ENCODE measurements at places on chromosomes 1 and 21.

DNA sequence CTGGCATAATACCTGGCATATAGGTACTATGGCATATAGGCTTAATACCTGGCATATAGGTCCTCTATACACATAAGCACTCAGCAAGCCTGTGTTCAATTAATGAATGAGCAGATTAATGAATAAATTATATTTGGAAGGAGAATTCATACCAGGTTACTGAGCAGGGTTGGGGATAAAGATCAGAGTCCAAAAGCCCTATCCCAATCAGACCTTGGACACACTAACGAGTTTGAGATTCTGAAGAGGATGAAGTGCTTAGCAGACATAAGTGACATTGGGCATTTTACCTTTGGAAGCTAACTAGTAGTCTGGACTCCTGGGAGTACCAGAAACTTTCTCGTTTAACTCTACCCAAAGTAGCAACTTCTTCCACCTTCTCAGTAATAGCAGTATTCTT is 63.3 kb upstream of the ARHGAP29 start:
- no peak for DNase-seq

GRCh38 chr1:25705699-25706098 is 89.1 kb downstream of the MAN1C1 start:
- DNase-seq = peak; percentile 14

- DNase-seq = peak; percentile 96
Measured at GRCh38 chr21:26170471-26171257, at the start of gene APP. APP (minus strand) TSS chr21:26170770; CDS start chr21:26170620, 150 bp downstream.

DNA sequence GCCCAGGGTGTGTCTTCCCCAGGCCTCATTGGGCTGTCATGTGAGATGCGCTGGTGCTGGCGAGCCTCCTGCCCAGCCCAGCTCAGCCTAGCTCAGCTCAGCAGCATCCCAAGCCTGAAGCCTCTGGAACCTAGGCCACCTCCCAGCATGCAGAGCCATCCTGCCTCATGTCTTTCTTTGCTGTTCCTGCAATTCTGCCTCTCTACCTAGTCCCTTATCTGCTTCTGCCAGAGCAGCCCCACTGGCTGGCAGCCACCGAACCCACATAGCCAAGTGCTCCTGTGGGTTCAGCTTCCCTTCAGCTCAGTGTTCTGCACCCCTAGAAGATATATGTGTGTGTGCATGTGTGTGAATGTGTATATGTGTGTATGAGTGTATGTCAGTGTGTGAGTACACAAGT is 291.5 kb upstream of the VAMP3 start:
- DNase-seq = no peak

DNA sequence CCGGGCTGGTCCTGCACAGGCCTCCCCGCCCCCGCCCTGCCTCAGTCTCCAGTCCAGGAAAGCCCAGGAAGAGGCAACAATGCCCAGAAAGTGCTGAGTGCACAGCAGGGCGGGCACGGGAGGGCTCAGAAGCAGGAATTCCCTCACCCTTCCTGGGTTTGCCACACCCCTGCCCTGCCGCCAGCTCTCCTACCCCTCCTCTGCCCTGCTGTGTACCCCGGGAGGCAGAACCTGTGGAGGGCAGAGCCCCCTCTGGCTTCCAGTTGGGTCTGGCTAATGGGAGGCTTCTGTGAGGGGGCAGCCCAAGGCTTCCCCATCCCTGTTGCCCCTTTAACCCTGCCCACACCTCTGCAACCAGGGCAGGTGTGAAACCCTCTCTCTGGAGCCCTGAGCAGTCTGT is 47.5 kb upstream of the CSF3R start:
- DNase-seq = no peak

GRCh38 chr1:6329396-6329795 is 64.2 kb downstream of the ACOT7 start:
- no peak for DNase-seq

DNA sequence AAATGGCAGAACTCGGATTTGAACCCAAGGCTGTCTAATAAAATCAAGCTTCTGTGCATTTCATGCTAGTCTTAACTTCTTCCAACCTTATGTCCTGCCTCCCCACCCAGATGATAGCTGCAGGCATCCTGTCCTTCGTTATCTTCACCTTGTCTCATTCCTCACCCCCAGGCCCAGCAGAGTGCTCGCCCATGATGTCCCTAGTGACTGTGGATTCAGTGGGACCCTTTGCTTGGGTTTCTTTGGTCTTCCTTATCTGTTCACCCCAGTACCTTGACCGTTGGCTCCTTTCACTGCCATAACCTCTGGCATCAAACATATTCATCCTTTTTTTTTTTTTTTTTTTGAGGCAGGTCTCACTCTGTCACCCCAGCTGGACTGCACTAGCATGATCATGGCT is 5.6 kb upstream of the BSDC1 start:
- no peak for DNase-seq

- no peak for DNase-seq
Measured at GRCh38 chr1:177142791-177143271, 21.7 kb downstream of the ASTN1 start.

- peak; percentile 9 for DNase-seq
Measured at GRCh38 chr1:54982739-54983138, 2.3 kb downstream of the TMEM61 start.

DNA sequence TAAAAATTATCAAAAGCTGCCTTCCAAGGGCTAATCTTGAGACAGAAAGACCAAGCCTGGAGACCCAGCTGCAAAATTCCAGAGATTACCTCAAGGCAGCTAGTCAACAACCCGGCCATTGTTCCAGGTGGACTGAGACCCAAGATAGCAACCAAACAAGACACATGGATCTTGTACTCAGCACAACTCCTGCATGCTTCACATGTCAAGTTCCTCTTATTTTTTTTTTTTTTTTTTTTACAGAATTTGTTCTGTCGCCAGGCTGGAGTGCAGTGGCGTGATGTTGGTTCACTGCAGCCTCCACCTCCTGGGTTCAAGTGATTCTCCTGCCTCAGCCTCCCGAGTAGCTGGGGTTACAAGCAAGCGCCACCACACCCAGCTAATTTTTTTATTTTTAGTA is 40.1 kb downstream of the CD2 start:
- no peak for DNase-seq

GRCh38 chr1:30982937-30983336 is 74.4 kb upstream of the SDC3 start:
- DNase-seq = no peak

GRCh38 chr1:6248161-6248776 is 4.3 kb downstream of the HES3 start:
- DNase-seq = no peak

GRCh38 chr1:203442821-203443220 is 32.8 kb upstream of the PRELP start:
- DNase-seq = no peak

DNA sequence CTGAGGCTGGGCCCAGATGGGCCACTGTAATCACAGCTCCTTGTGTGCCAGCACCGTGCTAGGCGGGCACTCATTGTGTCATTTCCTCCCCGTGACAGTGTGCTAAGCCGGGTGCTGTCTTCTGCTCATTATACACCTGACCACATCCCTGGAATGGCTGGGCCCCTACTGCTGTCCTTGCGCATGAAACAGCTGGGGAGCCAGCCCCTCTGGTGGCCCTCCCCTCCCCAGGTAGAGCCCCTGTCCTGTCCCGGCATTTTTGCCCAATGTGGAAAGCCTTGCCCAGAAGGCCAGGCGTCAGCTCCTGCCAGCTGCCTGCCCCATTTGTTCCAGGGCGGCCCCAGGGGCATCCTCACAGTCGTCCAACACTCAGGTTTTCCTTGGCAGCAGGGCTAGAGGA is 107.4 kb upstream of the CASZ1 start:
- no peak for DNase-seq

GRCh38 chr1:61481315-61481715 is 243.6 kb downstream of the TM2D1 start:
- no peak for DNase-seq

GRCh38 chr1:40197656-40198055 is 36.5 kb downstream of the RLF start:
- DNase-seq = no peak

- DNase-seq = no peak
Measured at GRCh38 chr1:41098730-41099460, 77.4 kb upstream of the SLFNL1 start.

- DNase-seq = no peak
Measured at GRCh38 chr1:247638781-247639180, 33.4 kb downstream of the OR2G3 start.

- no peak for DNase-seq
Measured at GRCh38 chr1:17403081-17403480, 31.1 kb downstream of the PADI6 start.

GRCh38 chr1:76240316-76240715 is 165.8 kb downstream of the ST6GALNAC3 start:
- no peak for DNase-seq

DNA sequence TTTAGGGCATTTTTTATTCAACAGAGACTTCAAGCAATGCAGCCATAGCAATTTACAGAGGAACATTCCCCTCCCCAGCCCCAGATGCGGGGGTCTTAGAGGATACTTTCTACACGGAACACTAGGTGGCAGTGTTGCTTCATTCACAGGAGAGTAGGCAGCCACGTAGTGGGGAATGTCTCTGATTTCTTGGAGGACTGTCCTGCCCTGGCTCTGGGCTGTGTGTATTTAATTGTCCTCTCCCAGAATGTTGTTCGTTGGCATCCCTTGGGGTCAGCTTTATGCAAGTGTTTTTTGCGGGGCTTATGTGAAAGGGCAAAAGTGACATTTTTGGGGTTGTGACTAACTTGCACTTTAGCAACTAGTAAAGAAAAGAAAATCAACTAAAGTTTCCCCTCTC is 96.9 kb downstream of the PAPPA2 start:
- no peak for DNase-seq

DNA sequence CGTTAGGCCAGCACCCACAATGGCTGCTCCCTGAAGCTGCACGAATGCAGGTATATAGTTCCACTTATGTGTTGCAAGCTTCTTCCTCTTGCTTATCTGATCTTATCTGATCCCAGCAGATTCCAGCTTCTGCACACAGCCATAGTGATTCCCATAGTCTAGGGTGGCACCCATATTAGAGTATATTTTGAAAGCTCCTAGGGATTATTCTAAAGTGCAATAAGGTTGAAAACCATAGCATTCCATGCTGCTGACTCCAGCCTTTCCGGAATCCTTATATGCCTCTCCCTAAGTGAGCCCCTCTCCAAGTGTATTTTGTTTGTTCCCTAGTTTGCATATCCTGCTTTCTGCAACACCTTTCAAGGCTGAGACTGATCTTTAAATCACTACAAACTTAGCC is 432.0 kb downstream of the SETD4 start:
- no peak for DNase-seq

DNA sequence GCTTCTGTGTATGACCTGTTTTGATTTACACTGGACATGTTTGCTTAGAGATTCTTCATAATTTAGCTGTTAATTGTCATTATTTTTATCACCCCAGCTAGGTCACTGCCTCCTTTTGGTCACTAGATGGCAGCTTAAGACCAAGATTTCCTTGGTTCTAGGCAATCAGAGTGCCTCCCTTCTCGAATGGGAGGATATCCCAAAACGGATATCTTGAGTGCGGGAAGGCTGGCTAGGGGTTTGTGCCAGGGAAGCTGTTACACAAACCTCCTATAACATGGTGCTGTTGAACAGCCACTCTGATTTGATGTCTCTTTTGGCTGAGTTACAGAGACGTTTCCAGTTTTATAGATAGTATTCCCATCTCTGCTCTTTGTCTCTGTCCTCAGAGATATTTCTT is 283.5 kb downstream of the S1PR1 start:
- DNase-seq = no peak

- no peak for DNase-seq
Measured at GRCh38 chr1:225961659-225962439, 20.8 kb upstream of the LEFTY2 start.

DNA sequence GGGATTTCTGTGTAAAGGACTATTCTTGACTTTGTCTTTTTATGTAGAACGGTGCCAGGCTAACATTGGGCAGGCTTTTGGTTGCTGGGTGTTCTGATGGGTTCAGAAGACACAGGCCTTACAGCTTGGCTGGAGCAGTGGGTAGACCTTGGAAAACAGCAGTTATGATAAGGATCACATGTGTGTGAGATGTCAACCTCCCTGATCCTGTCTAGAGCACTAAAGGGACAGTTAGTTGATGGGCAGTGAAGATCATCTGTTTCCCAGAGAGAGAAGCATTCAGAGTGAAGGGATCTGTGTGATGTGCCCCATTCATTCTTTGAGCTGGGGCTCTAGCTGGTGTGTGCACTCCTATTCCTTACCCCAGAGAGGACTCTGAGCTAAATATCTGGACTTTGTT is 88.0 kb downstream of the NOS1AP start:
- no peak for DNase-seq

DNA sequence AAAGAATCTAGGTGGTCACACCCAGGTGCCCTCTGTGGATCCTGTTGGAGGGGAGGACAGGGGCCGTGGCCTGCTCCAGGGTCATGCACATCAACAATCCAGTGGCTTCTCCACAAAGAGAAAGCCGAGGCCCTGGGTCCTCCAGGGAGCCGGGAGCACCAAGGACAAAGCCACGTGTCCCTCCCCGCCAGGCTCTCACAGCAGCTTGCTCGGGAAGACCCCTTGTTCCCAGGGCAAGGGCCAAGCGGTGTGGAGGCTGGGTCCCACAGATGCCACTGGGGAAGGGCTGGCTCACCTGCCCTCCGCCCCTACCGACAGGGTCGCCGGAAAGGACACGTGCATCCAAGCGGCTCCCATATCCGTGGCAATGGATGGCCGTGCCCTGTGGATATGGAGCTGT is 192.9 kb upstream of the VAMP3 start:
- DNase-seq = no peak

DNA sequence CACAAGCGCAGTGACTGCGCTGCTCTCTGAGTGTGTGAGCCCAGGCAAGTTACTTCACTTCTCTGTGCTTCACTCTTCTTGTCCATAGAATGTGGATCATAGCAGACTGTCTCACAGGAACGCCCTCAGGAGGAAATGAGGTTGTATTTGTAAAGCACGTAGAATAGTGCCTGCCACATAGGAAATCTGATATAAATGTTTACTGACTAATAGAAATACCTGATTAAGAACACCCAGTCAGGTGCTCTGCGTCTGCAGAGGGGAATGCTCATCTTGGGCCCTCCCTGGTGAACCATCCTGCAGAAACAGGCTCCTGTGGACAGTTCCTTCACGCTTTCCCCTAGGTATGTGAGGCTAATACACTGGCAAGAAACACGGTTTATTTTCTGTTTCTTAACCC is 100.3 kb downstream of the BEND5 start:
- DNase-seq = no peak

- DNase-seq = no peak
Measured at GRCh38 chr21:29557931-29558725, 259.4 kb downstream of the BACH1 start.

DNA sequence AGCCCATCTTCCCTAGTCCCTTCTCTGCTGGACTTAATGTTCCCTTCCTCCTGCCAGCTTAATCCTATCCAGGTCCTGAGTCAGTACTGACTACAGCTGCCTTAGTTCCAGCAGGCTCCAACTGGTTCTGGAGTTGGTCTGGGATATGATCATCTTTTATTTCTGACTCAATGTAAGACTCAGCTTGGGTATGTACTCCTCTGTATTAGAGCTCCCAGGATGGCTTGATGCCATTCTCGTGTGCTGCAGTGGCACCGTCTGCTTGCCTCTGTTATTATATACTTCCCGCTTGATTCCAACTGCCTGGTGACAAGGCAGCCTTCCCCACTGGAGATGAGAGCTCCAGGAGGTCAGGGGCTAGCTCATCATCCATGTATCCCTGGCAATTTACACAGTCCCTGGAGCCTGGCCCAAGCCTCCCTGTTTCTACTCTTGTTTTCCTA is 164.4 kb upstream of the DPT start:
- no peak for DNase-seq

GRCh38 chr1:69172003-69173000 is 395.4 kb upstream of the LRRC7 start:
- DNase-seq = no peak
